GM12878 (cell line): ENCODE measurements at places on chromosomes 6 and 20.

GRCh38 chr6:106300944-106301343 lies 24.6 kb downstream of the ATG5 start:
- peak; percentile 12 for DNase-seq

DNA sequence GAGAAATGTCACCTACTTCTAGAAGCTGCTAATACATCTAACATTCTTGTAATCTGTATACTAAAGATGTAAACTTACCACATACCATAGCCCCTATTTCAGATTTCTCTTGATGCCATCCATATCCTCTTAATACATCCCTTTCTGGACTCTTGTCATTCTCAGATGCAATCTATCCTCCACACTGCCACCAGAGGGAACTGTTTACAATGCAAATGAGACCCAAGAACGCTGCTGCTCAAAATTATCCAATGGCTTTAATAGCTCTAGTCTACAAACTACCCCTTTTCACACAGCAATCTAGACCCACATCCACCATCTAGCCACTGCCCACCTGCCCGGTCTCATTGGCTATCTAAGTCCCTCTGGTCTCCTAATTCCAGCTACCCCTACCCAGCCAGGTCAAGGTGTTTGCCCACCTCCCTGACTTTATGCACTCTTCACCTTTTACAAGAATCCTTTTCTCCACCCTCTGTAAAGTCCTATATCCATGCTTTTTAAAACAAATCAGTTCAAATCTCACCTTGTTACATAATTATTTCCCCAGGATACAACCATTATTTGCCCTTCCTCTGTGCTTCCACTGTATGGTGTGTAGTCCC lies 14.8 kb downstream of the FAXC start:
- peak; percentile 21 for DNase-seq

- DNase-seq = no peak
Observed at GRCh38 chr20:37559312-37560027, 31.8 kb upstream of the BLCAP start.

- no peak for DNase-seq
Observed at GRCh38 chr6:25179051-25179778, 100.0 kb upstream of the CARMIL1 start.

GRCh38 chr6:38935051-38935450 lies 113.5 kb upstream of the GLP1R start:
- DNase-seq = no peak

GRCh38 chr6:41757931-41758640 lies 10.9 kb upstream of the PGC start:
- DNase-seq = no peak
